Hippocampal formation (tissue), 2 donors: ENCODE measurements at places on chromosomes 12 and 14.

- peak; percentile 82 for DNase-seq
Measured at GRCh38 chr12:10364815-10365622, 24.8 kb downstream of the KLRK1 start.

- no peak for DNase-seq
Measured at GRCh38 chr12:57756406-57757341, 1.8 kb downstream of the MARCHF9 start.

- no peak for DNase-seq
Measured at GRCh38 chr12:19128485-19128884, 1.0 kb upstream of the PLEKHA5 start.

DNA sequence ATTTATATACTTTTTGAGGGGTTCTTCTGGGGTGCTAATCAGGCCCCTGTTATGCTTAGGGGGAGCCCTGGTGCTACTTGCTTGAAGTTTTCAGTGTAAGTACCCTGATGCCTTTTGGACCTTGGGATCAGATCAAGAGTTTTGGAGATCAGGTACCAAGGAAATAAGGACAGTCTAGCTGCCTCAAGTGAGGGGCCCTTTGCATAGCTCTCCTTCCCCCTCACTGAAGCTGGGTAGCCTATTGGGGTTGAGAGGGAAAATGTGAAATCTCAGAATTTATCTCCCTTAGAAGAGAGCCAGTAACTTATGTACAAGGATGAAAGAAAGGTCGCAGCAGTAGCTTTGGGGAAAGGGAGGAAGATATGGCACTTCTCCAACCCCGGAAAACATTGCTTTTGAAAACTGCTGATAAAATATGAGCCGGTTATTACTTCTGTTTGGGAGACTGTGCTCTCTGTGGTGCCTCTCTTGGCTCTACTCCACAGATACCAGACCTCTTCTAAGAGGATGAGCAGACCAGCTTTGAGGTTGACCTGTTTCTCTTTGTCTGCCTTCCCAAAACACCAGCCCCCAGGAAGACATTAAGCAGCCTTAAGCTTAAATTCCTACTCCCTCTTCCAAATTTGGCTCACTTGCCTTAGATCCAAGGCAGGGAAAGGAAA is 8.8 kb upstream of the AMHR2 start:
- DNase-seq, result no peak

- peak; percentile 65 for DNase-seq
Measured at GRCh38 chr12:53757101-53757770, 5.5 kb upstream of the CISTR start.

GRCh38 chr14:34983148-34983760 is 462 bp downstream of the SRP54 start:
- DNase-seq, result no peak

- no peak for DNase-seq
Measured at GRCh38 chr14:22721213-22721612, 45.3 kb upstream of the OXA1L start.

DNA sequence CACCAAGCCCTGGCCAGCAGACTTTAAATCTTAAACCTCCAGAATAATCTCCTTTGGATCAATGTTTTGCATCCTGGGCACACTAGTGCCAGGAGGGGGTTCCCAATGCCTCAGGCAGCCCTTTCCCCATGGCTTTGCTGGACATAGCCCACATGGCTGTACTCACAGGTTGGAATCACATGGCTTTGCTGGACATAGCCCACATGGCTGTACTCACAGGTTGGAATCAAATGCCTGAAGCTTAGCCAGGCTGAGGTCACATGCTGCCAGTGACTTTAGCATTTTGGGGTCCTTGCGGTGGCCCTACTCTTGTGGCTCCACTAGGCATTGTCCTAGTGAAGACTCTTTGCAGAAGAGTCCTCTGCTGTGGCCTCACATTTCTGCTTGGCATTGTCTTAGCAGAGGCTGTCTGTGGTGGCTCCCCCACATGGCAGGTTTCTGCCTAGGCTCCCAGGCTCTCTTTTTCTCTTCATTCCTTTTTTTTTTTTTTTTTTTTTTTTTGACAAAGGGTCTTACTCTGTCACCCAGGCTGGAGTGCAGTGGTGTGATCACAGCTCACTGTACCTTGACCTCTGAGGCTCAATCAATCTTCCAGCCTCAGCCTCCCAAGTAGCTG is 13.0 kb downstream of the FLVCR2 start:
- no peak for DNase-seq

- no peak for DNase-seq
Measured at GRCh38 chr14:68986926-68987652, 8.0 kb upstream of the ACTN1 start.

DNA sequence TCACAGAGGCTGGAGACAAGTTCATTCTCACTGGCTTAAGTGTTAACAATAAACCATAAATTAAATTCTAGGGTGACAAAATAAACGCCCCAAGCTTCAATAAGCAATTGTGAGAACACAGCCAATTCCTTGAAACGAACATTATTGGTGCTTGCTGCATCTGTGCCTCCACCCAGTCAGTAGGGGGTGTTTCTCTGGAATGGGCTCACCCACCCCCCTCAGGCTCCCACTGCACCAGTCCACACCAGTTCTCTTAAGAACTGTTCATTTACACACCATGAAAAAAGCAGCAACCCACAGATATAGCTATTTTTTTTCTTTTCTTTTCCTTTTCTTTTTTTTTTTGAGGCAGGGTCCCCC is 34.7 kb downstream of the CDC42BPB start:
- no peak for DNase-seq

GRCh38 chr14:65403231-65403630 is 9.3 kb upstream of the FUT8 start:
- DNase-seq, result no peak

DNA sequence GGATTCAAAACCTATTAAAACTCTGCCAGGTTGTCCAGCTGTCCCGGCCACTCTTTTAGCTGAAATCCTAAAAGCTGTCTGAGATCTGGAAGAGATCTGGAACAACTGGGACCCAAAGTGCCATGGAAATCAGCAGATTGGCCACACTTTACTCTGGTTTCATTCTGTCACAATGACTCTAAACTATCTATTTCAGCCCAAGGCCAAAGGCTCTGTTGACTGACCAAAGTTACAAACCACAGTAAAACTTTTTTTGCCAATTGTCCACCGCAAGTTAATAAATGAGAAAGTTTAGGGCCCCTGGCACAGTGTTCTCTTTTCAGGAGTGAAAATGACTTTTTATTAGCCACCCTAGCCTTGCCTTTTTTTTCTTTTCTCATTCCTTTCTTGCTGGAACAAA is 113.4 kb upstream of the CPM start:
- DNase-seq, result no peak

DNA sequence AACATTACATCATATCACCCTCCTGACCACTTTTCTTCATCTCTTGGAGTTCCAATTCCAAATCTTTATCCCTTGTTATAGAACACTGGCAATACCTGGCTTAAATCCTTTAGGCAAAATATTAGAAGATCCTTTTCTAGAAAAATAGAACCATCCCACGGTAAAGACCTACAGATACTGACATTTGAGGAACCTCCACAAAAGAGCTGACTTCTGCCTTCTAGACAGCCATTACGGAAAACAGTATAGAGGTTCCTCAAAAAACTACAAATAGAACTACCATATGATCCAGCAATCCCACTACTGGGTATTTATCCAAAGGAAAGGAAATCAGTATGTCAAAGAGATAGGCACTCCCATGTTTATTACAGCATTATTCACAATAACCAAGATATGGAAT is 241.7 kb upstream of the AMIGO2 start:
- no peak for DNase-seq

- no peak for DNase-seq
Measured at GRCh38 chr12:127558361-127558760, 708.6 kb upstream of the TMEM132C start.

- no peak for DNase-seq
Measured at GRCh38 chr12:14773685-14774073, 29.6 kb downstream of the WBP11 start.

DNA sequence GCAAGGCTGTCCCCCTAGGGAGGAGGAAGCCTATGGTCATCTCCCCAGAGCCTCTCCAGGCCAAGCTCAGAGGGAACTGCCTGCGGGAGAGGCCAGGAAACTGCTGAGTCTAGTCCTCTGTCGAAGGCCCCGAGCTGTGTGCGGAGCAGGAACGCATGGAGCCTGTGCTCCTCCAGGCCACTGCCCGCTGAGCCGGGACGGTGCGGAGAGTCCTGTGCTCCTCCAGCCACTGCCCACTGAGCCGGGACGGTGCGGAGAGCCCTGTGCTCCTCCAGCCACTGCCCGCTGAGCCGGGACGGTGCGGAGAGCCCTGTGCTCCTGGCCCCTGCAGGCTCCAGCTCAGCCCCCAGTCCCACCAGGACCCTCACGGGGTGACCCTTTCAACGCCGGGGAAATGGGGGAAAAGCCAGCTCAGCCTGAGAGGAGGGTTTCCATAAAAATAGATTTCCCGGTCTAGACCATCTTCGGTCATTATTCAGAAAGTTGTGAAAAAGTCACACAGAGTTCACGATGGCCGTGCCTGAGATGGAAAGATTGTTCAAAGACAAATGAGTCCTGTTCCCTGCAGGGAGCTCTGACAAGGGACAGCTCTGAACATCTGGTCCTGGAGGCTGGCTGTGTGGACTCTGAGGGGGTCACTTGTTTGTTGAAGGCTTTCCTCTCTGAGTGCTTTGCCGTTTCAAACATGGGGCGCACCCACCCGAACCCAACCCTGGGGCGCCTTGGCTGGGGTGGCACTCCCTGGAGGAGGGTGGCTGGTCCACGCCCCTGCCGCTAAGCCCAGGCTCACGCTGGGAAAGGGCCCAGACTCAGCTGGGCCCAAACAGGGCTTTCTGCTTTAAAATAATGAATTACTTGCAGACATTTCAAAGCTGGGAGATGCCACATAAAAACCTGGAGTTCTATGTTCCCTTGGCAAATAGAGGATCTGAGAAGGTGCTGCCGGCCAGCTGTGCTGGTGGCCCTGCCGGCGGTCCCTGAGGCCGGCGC is 85.5 kb downstream of the ADGRD1 start:
- no peak for DNase-seq

- DNase-seq, result no peak
Measured at GRCh38 chr12:4825011-4825858, 84.5 kb upstream of the KCNA1 start.
